RWPE1 (cell line): ENCODE measurements at places on chromosomes 5 and 9.

DNA sequence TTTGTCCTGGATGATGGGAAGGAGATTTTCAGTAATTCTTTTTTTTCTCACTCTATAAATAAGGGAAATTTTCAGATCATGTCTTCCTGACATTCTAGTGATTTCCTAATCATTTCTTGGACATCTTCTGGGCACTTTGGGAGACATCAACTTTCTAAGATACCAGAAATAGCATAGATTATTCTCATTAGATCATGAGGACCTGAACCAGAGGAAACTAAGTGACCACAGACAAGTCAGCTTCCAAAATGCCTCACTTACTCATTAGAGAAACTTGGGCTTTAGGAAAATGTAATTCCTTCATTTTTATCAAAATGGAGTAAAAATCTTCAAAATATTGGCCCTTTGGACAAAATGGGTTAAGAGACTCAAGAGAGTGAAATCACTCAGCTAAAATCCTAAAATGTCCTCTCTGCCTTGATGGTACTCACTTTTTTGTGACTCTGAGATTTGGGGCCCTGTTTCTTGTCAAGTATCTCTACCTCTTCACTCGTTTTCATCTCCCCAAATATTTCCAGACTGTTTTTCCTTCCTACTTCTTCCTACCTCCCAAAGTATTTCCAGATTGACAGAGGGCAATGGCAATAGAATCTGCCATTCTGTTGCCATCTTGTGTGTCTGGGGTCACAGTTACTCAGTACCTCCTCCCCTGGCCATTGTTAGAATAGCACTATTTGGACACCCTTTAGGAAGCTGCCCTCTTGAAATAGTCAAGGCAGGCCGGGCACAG lies 194.5 kb downstream of the NR3C1 start:
- DNase-seq = no peak

DNA sequence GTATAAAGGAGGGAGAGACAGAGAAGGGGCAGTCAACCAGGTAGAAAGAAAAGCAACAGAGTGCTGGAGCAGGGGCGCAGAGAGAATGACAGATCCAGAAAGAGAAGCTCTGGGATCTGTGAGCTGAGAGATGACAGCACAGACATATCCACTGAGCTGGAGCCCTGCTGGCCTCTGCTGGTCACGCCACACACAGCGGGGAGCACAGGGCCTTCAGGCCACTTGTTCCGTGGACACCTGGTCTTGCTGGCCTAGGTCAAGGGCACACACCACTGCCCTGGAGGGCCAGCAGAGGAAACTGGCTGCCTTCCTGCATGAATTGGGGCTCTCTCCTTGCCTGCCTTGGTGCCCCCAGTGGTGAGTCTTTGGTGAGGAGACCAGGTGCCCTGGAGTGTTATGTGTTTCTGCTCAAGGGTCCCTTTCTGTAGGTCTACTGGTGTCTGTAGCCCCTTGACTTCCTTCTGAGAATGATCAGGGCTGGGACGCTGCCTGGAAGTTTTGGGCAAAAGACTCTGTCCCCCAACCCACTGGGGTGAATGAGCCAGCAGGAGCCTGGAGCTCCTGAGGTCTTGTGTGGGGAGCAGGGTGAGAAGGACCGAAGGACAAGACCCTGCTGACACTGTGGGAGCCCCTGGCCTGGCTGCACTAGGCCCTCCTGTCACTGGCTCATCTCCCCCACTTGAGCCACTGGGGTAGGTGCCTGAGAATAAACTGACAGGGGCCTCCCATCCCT lies 59.2 kb upstream of the ADAMTS2 start:
- no peak for DNase-seq

DNA sequence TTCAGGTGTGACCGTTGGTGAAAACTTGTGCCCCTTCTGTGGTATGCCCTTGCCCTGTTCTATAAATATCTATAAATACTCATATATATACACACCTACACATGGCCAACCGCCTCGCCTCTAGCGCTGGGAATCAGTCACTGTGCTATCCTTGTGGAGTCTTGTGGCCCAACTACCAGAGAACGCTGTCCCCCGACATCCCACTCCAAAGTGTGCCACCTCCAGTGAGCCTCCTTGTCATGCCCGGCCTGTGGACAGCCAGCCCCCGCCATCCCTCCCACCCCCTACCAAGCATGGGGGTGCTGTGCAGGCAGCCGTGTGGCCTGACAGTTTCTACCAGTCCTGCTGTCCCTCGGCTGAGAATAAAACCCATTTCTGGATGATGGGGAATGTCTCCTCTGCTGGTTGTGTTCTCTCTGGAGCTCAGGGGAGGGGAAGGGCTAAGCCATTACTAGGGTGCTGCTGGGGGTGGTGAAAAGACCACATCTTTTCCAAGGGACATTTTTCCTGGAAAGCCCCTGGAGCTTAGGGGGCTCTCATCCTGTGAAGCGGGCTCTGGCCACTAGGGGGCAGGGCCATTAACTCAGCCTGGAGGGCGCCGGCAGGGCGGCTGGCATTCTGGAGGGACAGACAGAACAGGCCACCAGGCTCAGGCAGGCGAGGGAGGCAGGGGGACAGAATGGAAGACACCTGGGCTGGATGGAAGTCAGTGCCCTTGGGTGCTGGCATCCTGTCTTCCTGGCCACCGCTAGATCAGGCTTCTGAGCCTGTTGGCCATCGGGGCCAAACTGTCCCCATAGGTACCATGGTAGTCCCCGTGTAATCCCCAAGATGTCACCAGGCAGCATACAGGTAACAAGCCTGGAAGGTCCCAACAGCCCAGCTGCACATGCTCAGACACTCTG lies 20.7 kb downstream of the GOLGA2 start:
- DNase-seq = peak; percentile 76

DNA sequence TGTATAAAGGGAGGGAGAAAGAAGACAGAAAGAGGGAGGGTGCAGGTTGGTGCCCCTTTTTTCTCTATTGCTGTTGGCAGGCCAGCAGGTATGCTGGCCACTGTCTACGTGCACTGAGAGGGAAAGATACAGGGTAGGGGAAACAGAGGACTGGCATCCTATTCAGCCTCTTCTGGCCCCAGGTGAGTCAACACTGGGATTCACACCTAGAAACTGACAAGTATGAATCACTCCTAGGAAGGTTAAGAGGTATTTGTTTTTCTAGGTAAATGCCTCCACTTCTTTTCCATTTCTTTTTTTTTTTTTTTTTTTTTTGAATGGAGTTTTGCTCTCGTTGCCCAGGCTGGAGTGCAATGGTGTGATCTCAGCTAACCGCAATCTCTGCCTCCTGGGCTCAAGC lies 2.8 kb upstream of the UBAP1 start:
- peak; percentile 81 for DNase-seq

GRCh38 chr5:26259081-26259480 lies 779.3 kb downstream of the CDH9 start:
- DNase-seq = no peak
